ENCODE measurements at places on chromosomes 7 and 10.

DNA sequence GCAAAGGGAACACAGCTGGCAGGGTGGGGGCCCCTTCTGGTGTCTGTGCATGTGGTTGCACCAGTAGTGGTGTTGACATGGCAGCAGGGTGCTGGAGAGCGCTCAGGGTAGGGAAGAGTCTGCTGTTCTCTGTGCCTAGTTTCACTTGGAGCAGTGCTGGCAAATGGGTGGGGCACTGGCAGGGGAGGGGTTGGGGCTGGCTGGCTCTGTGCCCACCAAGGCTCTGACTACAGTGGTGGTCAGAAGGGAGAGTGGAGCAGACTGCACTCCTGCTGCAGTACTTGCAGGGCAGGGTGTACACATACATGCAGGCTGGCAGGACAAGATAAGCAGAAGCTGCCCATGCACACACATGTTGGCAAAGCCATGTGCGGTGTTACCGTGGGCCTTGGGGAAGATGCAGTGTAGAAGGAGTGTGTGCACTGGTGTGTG lies 18.2 kb downstream of the FAM25A start:
- DNase-seq: no peak

DNA sequence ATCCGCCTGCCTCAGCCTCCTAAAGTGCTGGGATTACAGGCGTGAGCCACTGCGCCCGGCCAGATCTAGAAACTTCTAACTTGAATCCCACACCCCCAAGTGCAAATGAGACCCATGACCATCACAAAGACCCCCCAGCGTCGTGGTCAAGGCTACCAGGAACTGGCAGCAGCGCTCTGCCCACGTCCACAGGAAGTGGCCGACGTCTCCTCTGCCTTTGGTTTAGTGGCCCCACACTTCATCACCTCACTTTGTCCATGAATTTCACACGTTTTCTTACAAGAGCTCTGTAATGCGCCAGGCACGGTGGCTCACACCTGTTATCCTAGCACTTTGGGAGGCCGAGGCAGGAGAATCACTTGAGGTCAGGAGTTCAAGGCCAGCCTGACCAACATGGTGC lies 53.5 kb upstream of the TNRC18 start:
- DNase-seq: no peak

GRCh38 chr7:74083117-74083876 lies at the start of gene LIMK1:
TSS of gene LIMK1 (plus strand) at chr7:74083804. CDS start at chr7:74083991, 187 bp downstream.
- DNase-seq: peak; percentile 70

GRCh38 chr7:70701991-70702390 lies 430.0 kb upstream of the GALNT17 start:
- no peak for DNase-seq

GRCh38 chr7:142303650-142304049 lies 45.8 kb upstream of the PRSS58 start:
- DNase-seq: no peak

GRCh38 chr10:113711142-113711541 lies 31.4 kb downstream of the CASP7 start:
- no peak for DNase-seq

DNA sequence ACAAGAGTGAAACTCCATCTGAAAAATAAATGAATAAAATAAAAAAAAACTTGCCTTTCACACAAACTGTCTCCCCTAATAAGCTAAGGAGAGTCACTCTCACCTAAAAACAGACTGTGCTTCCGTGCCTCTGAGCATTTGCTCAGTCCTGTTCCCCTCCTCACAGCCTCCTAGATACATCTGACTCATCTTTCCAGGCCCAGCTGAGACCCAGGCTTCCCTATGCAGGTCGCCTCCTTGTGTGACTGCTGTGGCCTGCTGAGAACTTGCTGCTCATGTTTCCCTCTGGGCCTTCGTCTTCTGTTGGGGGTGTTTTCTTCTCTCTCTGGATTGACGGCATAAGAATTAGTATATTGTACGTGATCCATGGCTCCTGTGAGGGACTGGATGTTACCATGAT lies 777.7 kb downstream of the LRMDA start:
- no peak for DNase-seq

DNA sequence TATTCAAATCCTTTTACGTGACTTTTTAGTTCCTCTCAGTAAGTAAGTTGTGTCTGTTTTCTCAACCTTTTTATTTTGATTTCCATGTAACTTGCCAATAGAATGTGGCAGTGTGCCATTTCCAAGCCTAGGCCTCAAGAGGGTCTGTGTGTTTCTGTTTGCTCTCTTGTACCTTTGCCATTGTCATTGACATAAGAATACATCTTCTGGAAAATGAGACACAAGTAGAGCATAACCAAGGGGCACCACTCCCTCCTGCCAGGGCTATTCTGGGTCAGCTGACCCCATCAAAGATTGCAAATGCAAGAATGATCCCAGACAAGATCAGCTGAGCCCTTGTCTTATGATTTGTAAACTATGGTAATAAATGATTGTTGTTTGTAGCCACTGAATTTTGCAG lies 524.0 kb downstream of the IPMK start:
- no peak for DNase-seq

- no peak for DNase-seq
These were observed 77.6 kb upstream of the IMMP2L start for GRCh38 chr7:111639934-111640333.

- DNase-seq: no peak
These were observed 247.3 kb downstream of the SUGCT start for GRCh38 chr7:40382145-40382544.

DNA sequence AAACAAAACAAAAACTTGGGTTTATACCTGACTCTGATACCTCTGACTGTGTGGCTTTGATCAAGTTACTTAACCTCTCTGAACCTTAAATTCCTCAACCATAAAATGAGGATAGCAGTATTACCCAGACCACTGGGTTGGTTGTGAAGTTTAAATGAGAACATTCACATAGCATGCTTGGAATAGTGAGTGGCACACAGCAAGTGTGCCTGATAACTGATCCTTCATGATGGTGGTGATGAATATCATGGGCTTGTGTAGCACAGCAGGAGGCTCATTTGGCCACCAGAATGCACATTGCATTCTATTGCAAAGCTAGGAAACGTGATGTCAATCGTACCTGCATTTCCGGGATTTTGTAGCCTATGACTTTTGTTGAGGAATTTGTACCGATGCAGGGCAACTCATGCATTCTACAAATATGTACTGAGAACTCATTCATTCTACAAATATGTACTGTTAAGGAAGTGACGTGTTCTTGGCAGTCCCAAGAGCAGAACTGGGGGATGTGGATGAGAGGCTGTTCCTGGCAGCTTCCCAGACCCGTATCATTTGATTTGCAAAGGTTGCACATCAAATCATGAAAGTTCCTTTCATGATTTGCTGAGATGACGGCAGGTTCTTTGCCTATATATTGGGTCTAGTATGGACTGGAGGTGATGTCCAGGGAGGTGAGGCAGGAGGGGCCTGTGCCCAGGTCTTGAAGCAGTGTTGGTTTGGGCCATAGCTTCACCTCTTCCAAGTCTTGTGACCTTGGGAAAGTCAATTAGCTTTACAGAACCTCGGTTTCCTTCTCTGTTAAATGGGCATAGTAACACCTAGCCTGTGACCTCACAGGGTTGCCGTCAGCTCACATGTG lies 94.6 kb upstream of the SMNDC1 start:
- DNase-seq: no peak

DNA sequence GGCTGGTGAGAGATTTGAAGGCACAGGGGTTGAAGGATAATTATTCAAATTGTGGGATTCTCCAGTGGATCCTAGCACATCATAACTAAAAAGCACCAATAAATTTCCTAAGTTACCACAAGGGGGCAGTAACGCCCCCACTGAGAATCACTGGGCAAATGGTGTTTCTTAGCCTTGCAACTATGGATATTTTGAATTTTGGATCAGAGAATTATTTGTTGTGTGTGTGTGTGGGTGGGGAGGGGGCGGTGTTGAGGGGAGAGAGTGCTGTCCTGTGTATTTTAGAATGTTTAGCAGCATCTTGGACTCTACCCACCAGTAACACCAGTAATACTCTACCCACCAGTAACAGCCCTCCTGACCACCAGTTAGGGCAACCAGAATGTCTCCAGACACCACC lies 63.3 kb upstream of the PRKG1 start:
- DNase-seq: no peak

- no peak for DNase-seq
These were observed 278.5 kb downstream of the BICC1 start for GRCh38 chr10:58791137-58791536.

DNA sequence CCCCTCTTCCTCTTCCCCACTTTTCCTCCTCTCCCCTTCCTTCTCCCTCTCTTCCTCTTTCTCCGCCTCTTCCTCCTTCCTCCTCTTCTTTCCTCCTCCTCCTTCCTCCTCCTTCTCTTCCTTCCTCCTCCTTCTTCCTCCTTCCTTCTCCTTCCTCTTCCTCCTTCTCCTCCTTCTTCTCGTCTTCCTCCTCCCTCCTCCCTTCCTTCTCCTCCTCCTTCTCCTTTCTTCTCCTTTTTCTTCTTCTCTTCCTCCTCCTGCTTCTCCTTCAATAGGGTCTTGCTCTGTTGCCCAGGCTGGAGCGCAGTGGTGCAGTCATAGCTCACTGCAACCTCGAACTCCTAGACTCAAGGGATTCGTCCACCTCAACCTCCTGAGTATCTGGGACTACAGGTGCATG lies 56.9 kb downstream of the PALD1 start:
- no peak for DNase-seq

DNA sequence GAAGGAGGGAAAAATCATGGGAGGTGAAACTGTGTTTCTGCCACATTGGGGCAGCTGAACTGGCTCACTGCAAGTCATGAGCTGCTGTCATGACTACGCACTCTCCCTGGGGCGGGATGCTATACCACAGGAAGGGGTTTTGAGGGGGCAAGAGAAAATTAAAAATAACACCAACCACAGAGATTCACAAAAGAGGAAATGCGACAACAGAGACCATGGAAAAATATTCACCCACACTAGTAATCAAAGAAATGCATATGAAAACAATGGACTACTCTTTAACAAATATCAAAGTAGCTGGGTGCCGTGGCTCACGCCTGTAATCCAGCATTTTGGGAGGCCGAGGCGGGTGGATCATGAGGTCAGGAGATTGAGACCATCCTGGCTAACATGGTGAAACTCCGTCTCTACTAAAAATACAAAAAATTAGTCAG lies 65.2 kb upstream of the TM9SF3 start:
- peak; percentile 20 for DNase-seq

- DNase-seq: no peak
These were observed 18.7 kb upstream of the ACHE start for GRCh38 chr7:100914208-100914878.

DNA sequence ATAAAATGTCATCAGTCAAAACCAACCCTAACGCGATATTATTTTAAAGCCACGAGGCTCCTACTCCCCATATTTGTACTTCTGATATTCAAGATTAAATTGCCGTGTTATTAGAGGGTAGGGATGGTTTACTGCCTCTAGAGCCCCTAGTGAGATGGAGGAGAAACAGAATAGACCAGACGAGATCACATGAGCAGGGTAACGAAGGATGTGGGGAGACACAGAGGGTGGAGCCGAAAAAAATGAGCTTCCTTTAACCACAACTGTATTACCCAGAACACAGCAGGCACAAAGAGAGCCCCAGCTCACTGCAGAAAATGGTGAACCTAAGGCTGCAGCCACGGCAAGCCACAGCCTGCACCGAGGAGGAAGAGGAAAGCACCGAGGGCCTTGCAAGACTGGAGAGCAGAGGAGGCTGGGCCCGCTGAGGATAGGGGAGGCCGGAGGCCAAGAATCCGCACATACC lies 14.3 kb downstream of the ZC3HAV1 start:
- no peak for DNase-seq

DNA sequence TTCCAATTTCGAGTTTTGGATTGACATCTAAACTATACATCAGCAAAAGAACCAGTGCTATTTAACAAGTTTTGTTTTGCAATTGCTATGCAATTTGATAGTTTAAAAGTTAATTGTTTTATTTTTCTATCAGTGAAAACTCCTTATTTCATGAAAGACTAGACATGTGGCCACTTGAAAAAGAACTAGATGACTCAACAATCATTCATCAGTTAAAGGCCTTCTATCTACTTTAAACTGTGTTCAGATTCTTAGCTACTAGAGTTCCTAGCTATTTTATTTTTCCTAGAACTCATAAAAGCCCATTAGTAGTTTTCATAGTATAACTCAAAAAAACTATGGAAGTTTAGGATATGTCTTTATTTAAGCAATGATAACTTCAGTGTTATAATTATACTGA lies 104.6 kb upstream of the LSM8 start:
- no peak for DNase-seq

- DNase-seq: no peak
These were observed 40.4 kb upstream of the DLX5 start for GRCh38 chr7:97064972-97065587.

GRCh38 chr7:25863729-25864110 lies 288.3 kb upstream of the NFE2L3 start:
- DNase-seq: no peak

GRCh38 chr7:40310258-40310657 lies 175.5 kb downstream of the SUGCT start:
- DNase-seq: no peak

GRCh38 chr7:41878309-41879295 lies 175.7 kb upstream of the INHBA start:
- no peak for DNase-seq

DNA sequence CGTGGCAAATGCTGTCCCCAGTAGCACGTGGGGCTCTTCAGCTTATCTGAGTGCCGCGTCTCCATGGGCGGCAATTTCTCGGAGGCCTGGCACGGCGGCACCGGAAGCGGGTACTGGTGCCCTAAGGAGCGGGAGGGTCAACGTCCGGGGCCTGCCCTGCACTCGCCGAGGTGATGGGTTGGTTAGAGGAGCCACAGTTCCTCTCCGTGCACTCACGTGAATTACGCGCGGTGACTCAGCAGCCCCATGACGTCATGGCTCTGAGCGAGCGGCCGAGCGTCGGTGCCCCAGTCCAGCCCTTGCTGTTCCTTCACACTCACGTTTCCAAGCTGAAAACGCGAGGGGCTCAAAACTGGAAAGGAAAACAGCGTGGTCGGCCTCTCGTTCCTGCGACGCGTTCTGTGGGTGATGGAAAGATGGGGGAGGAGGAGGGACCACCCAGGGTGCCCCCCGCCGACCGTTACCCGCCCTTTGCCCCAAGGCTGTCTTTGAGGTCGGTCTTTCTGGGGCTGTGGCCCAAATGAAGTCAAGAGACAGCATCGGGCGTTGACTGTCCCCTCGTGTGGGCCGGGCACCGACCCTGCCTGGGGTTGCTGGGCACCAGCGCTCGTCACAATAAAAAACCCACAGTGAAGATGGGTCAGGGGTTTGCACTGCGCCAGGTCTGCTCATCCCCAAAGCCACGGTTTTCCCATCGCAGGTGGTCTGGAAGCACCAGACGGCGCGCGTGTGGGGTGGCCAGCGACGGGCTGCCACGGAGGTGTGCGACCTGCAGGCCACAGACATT lies 70.4 kb upstream of the CFAP46 start:
- no peak for DNase-seq

All from stimulated activated CD8-positive, alpha-beta memory T cell treated with anti-CD3 and anti-CD28 coated beads, Interleukin-2, amount 100 ng/mL, for 48 hours (primary cell).